Activated naive CD4-positive, alpha-beta T cell (primary cell): ENCODE measurements at places on chromosomes 7 and 10.

- no peak for DNase-seq
Measured at GRCh38 chr7:133699386-133699785, 427.8 kb upstream of the LRGUK start.

DNA sequence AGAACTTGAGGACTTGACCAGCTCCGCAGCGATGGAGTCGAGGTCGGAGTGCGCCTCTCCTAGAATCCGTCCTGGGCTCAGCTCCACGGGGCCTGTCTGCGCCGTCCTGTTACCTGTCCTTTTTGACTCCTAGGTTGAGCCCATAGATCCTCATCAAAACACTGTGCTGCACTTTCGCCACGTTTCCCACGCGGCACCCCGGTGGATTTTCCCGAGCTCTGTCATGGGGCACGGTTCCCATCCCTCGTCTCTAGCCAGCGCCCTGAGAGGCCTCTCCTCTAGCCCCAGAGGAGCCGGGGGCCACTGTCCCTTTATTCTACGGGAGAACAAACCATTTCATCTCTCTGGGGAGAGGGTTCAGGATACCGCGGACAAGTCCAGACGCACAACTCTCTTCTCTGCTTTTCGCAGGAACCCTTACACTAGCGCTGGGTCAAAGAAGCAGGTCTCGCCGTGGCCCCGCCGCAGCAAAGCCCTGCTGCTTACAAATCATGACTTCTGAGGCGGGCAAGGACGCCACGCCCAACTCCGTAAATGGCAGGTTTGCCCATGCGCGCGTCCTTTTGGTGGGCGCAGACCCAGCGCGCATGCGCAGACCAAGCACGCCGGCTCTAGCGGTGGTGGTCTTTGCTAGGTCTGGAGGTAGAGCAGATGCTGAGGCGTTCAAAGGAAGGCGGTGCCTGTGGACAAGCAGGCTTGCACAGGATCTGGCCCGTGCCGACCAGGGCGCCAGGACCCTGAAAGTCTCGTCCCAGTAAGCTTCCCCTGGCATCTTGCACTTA, 10.3 kb upstream of the ANKRD7 start:
- DNase-seq, result peak; percentile 44

- DNase-seq, result no peak
Measured at GRCh38 chr10:133481657-133482056, 27.9 kb downstream of the SCART1 start.

DNA sequence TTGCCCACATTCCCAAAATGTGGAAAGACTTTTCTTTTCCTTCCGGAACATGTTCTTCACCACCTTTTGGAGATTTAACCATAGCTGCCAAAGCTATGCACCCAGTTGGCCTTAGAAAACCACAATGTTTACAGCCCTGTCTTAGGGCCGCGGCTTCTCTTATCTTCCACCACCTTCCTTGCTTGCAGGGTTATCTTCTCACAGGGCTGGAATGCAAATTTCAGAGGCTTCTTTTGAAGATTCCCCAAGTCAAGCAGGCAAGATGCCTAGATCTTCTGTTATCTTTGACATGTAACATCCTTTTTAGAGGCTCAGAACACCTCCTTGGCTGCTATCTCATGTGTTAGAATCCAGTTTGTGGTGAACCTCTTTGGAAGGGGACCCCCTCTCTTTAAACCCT, 11.1 kb downstream of the KCTD7 start:
- DNase-seq, result no peak

GRCh38 chr10:34024282-34024681, 689.8 kb upstream of the NRP1 start:
- DNase-seq, result no peak

GRCh38 chr7:25968205-25968993, 183.6 kb upstream of the NFE2L3 start:
- DNase-seq, result no peak
